ENCODE measurements at places on chromosomes 12 and 14.

DNA sequence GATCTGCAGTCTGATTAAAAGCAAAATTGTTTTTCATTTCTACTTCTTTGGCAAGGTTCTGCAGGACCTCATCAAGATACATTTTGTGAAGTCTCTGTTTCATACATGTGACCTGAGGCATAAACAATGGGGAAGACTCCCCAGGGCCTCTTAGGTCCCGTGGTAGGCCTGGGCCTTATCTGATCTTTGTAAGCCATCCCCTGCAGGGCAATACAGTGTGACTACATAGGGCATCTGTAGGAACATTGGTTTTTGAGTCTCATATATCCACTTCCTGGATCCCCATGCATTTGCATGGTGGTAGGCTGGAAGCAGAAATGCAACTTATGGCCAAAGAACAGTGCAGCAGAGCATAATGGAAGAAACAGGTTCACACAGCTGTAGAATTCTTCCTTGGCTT lies 6.0 kb downstream of the FAR2 start:
- no peak for DNase-seq

GRCh38 chr12:114013575-114014345 lies 47.6 kb upstream of the RBM19 start:
- DNase-seq, result no peak

DNA sequence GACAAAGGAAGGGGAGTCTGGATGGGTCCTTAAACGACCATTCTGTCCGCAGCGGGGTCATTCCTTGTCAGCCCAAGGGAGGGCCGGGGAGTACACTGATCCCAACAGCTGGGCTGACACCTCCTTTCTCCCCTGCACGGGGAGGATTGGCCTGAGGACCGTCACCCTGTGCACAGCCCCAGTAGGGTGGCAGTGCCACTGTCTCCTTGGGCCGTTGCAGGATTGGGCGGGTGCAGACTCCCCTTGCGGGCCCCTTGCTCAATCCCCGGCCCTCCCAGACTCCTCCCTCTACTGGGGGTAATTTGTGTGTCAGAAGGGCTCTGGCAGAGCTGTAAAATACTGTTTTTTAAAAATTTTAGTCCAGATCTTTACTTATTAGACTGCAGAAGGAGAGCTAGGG lies 12.6 kb upstream of the AMN start:
- DNase-seq, result no peak

DNA sequence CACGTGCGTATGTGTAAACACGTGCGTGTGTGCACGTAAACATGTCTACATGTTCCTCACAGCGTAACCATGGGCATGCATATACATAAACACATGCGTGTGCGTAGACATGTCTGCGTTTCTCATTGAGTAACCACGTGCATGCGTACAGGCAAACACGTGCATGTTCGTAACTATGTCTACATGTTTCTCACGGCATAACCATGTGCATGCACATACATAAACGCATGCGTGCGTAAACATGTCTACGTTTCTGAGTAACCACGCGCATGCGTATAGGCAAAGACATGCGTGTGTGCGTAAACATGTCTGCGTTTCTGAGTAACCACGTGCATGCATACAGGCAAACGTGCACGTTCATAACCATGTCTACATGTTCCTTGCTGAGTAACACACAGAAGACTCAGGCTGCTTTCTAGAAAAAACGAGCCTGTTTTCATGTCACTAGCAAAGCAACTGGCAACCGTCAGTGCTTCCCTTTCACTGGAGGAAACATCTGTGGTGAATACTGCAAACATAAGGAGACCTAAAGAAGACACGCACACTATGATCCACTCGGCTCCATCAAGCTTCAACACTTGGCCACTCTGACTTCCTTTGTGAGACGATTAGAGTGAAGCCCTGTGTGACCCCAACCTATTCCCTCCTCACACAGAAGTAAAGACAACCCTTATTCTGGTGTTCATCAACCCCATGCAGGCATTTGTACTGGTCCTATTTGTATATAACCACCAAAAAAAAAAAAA lies 28.8 kb downstream of the POLE start:
- DNase-seq, result no peak

- DNase-seq, result no peak
These were observed 92.5 kb downstream of the GPHN start for GRCh38 chr14:66600416-66600815.

DNA sequence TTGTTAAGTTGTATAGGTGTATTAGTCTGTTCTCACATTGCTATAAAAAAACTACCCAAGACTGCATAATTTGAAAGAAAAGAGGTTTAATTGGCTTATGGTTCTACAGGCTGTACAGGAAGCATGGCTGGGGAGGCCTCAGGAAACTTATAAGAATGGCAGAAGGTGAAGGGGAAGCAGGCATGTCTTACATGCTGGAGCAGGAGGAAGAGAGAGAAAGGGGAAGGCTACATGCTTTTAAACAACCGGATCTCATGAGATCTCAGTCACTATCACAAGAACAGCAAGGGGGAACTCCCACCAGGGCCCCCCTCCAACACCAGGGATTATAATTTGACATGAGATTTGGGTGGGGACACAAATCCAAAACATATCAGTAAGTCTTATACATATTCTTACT lies 60.5 kb upstream of the OR10AD1 start:
- no peak for DNase-seq

DNA sequence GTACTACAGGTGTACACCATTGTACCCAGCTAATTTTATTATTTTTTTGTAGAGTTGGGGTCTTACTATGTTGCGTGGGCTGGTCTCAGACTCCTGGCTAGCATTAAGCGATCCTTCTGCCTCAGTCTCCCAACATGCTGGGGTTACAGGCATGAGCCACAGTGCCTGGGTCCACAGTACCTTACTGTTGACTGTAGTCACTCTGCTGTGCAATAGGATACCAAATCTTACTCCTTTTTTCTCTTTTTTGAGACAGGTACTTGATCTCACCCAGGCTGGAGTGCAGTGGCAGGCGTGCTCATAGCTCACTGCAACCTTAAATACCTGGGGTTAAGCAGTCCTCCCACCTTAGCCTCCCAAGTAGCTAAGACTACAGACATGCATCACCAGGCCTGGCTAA lies 25.6 kb downstream of the PSMA6 start:
- DNase-seq, result no peak

- no peak for DNase-seq
These were observed 531 bp downstream of the DLGAP5 start for GRCh38 chr14:55190906-55191202.

- DNase-seq, result no peak
These were observed 16.0 kb upstream of the MDM2 start for GRCh38 chr12:68791897-68792481.

- DNase-seq, result no peak
These were observed 10.9 kb upstream of the ENDOU start for GRCh38 chr12:47736216-47736615.

GRCh38 chr12:11716794-11717518 lies 67.5 kb downstream of the ETV6 start:
- DNase-seq, result no peak

GRCh38 chr14:102359341-102359740 lies 3.3 kb downstream of the CINP start:
- no peak for DNase-seq

DNA sequence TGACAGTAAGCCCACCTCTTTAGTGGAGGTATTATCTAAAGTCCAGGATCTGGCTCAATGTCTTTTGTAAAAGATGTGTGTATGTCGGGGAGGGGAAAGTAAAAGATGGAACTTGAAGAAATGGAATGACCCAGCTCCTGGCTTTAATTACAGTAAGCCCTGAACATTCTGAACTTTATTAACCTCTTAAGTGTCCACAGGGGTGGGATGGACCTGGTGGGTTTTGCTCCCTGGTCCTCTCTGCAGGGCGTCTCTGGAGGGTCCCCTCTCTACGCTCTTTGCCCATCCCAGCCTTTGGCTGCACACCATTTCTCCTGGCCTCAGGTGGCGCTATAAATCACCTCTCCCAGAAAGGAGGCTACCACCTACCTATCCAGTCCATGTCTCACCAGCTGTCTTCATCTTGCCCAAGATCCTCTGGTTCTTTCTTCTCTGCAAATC lies 3.7 kb upstream of the CISTR start:
- DNase-seq, result no peak

GRCh38 chr14:95741038-95741490 lies 27.1 kb upstream of the TCL1A start:
- DNase-seq, result no peak

DNA sequence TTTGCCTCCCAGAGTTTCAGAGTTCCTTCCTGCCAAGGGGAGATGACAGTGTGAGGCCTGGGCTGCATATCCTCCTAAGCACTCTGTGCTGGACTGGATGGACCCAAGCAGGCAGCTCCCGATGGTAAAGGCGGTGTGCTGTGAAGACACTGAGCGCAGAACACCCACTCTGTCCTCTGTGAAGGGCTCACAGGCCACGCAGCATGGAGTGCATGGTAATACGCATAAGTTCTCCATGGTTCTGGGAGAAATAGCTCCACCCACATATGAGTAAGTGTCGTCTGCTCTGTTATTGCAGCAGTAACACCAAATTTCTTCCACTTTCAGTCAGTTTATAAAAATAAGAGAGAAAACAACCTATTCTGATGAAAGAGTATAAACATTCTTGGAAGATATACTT lies 55.8 kb downstream of the TMEM30B start:
- DNase-seq, result no peak
